ENCODE measurements at places on chromosomes 6 and 20. TPM values are rescaled to one million over a fixed set of nuclear protein-coding genes. Genes with fewer than 3 reads are reported as not detected.

The CST5 gene
- total RNA-seq: not detected

The PTGIS gene
- 51.1 TPM for total RNA-seq

The MCHR2 gene
- not detected for total RNA-seq

The BMP7 gene
- 17.2 TPM for total RNA-seq

The SPATA25 gene
- total RNA-seq: 7.1 TPM

- DNase-seq: no peak
Observed at GRCh38 chr6:159761129-159761872, 544 bp upstream of the ACAT2 start.

DNA sequence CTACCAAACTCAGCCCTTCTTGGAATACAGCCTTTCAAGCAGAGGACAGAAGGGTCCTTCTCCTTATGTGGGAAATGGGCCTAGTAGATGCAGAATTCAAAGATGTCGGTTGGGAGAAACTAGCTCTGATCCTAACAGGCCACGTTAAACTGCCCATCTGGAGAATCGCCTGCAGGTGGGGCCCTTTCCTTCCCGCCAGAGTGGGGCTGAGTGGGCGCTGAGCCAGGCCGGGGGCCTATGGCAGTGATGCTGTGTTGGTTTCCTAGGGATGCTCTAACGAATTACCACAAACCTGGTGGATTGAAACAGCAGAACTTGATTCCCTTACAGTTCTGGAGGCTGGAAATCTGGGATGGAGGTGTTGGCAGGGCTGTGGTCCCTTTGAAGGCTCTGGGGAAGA lies 9.1 kb downstream of the MAPK13 start:
- DNase-seq: no peak

DNA sequence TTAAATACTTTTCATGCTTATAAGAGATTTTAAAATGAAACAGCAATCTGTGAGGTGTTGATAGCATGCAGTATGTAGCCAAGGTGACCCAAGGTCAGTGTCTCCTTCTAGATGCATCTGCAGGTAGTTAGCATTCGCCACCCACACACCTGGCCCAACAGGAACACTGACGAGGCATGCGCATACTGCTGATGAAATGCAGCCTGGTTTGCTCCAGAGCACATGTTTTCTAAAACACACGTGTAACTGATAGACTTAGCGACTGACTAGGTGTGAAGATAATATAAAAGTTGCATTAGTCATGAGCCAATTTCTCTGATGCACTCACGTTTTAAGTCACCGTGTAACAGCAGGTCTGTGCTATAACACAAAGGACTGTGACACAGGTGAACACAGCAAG lies 77.1 kb upstream of the RPS6KA2 start:
- no peak for DNase-seq

Data from vagina (tissue), 2 donors.